ENCODE measurements at places on chromosomes 1 and 21. TPM values are rescaled to one million over a fixed set of nuclear protein-coding genes. Genes with fewer than 3 reads are reported as not detected.

Gene ANKRD45
- 1.0 TPM for total RNA-seq

Gene LAX1
- 0.22 TPM for total RNA-seq

Gene DNALI1
- total RNA-seq, result 36.3 TPM

Gene MACO1
- 25.6 TPM for total RNA-seq

Gene KRTAP11-1
- not detected for total RNA-seq

Gene MEGF6
- total RNA-seq, result 21.2 TPM

Measured in thyroid gland (tissue), 4 donors.